ENCODE measurements at places on chromosomes 5 and 9. TPM values are rescaled to one million over a fixed set of nuclear protein-coding genes. Genes with fewer than 3 reads are reported as not detected.

DNA sequence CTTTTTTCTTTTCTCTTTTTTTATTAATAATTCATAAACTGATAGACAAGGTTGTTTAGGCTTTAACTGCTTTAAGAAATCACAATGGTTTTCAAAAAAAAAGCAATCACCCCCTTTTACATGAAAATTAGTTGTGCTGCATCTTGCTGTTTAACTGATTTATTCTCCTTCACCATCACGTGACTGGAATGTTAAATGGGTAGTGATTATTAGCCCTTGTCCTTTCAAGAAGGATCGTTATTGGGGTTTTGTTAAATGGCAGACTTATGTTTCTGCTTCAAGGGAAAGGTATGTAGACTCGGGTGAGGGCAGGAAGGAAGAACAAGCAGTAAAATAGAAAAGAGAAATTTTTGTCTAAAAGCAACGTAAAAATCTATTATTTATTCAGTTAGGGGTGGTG is 175.6 kb upstream of the TLE4 start:
- no peaks in the 10 kb centered on the region for H3K36me3 ChIP-seq
- no peak overlapping the region for H3K27ac ChIP-seq
- no peak for DNase-seq
- H3K4me3 ChIP-seq: no peak overlapping the region

DNA sequence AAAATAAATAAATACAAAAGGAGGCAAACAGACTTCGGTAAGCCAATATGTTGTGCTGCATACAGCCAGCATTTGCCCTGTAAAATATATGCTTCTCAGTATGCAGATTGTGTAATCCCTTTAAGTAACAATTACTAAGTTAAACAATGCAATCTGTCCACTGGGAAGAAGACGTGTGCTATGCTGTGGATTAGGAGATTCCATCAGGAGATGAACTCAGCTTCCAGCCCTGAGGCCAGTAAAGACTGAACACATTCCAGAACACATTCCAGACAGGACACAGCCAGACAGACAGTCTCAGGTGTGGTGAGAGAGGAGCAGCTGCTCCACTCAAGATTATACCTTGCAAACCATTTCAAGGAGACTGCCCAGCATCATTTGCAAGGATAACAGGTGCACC is 97.8 kb downstream of the MPDZ start:
- H3K27ac ChIP-seq: no peak overlapping the region
- H3K27me3 ChIP-seq: no peaks in the 10 kb centered on the region
- H3K4me3 ChIP-seq: no peak overlapping the region
- no peak for DNase-seq

The CCNJL gene
- total RNA-seq: 0.35 TPM

GRCh38 chr5:124064956-124065355 is 553.0 kb downstream of the CSNK1G3 start:
- H3K36me3 ChIP-seq: no peaks in the 10 kb centered on the region
- no peak for DNase-seq
- no peaks in the 10 kb centered on the region for H3K4me1 ChIP-seq

The PDZD2 gene
- 2.2 TPM for total RNA-seq

The FAM221B gene
- total RNA-seq: not detected

DNA sequence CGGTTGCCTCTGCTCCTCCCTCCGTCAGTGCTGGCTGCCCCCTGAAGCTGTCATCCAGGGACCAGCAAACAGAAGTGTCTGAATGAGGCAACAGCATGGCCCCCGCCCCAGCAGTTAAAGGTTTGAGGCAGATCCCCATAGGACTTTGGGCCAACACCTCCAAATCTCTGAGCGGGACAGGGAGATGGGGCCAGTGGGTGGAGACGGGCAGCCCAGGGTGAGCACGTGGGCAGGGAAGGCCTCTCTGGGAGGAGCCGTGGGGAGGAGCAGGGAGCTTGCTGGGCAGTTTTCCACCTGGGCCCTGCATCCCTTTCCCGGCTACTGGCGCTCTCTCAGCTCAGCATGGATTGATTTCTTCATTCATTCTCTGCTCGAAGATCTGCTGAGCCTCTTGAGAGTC is 39.1 kb upstream of the NOTCH1 start:
- H3K36me3 ChIP-seq: no peaks in the 10 kb centered on the region
- no peak for DNase-seq
- no peak overlapping the region for H3K27ac ChIP-seq
- peaks cover 15% of the 10 kb centered on the region for H3K4me1 ChIP-seq

The IGFBPL1 gene
- not detected for total RNA-seq

The LCN2 gene
- not detected for total RNA-seq

GRCh38 chr5:180093651-180094382 is 22.3 kb upstream of the RNF130 start:
- peaks cover 18% of the 10 kb centered on the region for H3K4me1 ChIP-seq
- no peak overlapping the region for H3K27ac ChIP-seq
- H3K36me3 ChIP-seq: no peaks in the 10 kb centered on the region
